LNCaP clone FGC (cell line): ENCODE measurements at places on chromosomes 6 and 20.

DNA sequence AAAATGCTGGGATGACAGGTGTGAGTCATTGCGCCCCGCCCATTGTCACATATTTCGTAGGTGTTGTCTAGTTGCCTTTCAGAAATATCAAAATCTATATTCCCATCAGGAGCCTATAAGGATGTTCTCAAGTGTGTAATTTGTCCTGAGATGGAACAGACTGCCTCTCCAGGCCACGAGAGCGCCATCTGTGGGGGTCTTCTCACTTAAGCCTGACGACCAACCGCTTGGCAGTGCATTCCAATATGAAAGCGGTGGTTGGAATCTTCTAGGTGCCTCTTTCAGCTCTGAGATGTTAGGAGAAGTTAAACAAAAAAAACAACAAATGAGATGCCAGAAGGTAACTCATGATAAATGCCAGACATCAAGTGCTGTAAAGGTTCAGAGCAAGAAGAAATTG, 488.5 kb downstream of the QKI start:
- DNase-seq, result no peak

DNA sequence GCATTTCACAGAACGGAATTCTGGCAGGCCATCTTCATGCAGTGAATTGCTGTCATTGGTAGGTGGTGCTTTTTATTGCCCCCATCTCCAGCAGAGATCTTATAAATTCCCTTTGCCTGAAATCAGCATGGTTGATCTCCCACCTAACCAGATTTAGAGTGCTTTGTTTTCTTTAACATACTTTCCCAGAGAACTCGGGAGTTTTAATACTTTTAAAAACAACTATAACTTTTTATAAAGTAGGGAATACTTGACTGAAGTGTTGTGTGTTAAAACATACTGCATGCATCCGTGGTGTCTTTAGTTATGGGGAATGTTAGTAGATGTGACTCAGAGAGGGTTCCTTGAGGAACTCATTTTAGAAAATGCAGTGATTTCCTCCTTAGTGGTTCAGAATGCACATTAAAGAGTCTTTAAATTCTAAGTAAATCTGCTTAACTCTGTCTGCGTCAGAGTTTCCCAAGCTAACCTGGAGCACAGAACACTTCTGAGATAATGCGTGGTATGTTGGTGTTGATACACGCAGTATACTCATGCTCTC, 54.9 kb downstream of the AKAP12 start:
- DNase-seq, result no peak

- DNase-seq, result no peak
Observed at GRCh38 chr20:21684671-21685070, 20.8 kb upstream of the PAX1 start.

DNA sequence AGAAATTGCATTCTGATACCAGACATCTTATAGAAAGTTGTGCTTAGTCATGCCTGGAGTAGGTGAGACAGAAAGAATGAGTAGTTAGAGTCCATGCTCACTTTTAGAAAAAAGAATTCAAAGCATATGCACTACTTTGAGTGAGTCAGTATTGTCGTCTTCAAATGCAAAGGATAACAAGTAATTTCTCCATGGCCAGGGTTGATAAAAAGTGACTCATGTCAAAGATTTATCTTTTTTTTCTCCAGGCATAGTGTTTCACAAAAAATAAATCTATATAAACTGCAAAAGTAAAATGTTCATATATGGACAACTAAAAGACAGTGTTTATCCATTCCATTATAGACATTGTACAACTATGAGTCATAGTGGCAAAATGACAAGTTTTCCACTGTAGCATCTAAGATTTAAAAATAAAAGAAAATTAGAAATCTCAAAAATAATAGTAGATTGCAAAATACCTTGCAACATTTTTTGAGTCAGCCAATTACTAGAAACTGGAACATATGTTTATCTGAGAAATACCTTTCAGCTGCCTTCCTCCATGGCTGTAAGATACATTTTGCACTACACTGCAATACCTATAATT, 329.6 kb downstream of the GRIK2 start:
- no peak for DNase-seq

- no peak for DNase-seq
Observed at GRCh38 chr20:24118034-24118433, 129.5 kb upstream of the GGTLC1 start.

GRCh38 chr6:15575357-15576033, 87.3 kb downstream of the DTNBP1 start:
- DNase-seq, result no peak

- DNase-seq, result peak; percentile 71
Observed at GRCh38 chr6:12068899-12069557, 56.9 kb downstream of the HIVEP1 start.

DNA sequence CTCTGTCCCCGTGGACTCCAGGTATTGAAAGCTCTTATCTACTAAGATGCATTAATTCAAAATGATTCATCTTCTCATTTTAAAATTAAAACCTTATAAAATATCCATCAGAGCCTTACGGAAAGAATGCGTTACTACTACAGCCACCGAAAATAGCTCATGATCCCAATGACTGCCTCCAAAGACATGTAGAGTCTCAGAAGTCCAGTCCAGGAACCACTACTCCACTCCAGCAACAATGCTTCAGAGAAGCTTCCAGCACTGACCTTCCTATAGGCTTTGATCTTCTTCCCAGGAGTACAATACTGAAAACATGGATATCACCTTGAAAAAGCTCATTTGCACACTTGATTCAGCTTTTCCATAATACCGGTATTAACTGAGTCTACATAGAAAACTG, 94.3 kb downstream of the CHD6 start:
- DNase-seq, result no peak

GRCh38 chr6:10621213-10621612, 73.2 kb downstream of the C6orf52 start:
- no peak for DNase-seq

- no peak for DNase-seq
Observed at GRCh38 chr6:157634546-157634945, 188.5 kb upstream of the SNX9 start.

- no peak for DNase-seq
Observed at GRCh38 chr6:132300323-132300949, 100.8 kb downstream of the MOXD1 start.

GRCh38 chr6:41818271-41819054, 31.0 kb downstream of the TOMM6 start:
- DNase-seq, result no peak

DNA sequence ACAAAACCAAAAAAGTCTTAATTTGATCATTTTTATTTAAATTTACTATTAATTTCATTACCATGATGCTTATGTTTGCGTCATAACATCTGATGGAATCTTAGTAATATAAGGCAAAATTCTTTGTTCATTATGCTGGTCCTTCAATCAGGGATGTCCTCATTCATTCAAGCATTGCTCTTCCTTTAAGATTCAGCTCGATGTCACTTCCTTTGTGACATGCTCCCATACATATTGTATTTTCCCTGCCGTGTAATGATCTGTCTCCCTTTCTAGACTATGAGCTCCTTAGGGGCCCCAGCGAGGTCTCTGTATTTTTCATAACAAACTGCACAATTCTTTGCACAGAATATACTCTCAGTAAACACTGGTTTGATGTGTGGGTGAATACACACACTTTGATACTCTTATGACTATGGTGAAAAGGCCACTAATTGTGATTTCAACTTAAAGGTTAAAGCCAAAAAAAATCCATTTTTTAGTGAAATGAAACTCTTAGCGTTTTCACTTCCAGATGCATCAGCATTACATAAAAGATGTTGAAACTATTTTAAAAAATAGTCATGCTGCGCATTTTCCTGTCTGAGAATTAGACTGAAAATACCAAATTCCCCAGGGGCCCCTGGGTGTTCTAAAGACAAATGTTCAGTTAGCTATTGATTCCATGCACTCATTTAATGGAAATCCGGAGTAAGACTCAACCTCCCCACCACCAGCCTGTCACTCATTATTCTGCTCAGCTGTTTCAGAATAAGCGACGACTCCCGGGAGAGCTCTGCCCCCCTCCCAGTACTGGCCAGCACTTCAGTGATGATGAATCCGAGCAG, 169.7 kb downstream of the ATXN1 start:
- no peak for DNase-seq

GRCh38 chr6:130178692-130179091, 44.1 kb downstream of the SAMD3 start:
- no peak for DNase-seq

DNA sequence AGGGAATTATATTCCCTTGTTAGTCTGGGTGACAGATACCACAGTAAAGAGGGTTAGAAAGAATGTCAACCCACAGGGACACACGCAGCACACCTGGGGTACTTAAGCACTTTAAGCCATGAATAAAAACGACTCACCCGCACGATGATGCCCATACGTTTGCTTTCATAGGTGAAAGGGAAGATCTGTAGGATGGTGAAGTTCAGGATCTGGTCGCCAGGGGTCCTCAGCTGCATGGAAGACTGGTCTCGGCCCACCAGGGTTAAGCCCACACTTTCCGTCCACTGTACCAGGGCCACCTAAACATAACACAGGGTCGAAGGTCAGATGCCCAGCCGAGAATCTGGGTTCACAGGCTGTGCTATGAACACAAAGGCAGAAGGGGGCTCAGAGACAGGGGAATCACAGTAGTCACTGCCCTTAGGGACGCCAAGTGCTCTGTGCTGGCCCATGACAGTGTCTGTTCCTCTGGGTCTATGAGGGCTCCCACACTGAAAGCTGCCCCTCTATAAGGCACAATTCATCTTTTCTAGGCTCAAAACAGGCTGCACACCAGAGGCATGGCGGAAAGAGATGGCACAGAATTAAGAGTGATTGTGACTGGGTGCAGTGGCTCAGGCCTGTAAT, 96.8 kb upstream of the NFATC2 start:
- DNase-seq, result no peak

DNA sequence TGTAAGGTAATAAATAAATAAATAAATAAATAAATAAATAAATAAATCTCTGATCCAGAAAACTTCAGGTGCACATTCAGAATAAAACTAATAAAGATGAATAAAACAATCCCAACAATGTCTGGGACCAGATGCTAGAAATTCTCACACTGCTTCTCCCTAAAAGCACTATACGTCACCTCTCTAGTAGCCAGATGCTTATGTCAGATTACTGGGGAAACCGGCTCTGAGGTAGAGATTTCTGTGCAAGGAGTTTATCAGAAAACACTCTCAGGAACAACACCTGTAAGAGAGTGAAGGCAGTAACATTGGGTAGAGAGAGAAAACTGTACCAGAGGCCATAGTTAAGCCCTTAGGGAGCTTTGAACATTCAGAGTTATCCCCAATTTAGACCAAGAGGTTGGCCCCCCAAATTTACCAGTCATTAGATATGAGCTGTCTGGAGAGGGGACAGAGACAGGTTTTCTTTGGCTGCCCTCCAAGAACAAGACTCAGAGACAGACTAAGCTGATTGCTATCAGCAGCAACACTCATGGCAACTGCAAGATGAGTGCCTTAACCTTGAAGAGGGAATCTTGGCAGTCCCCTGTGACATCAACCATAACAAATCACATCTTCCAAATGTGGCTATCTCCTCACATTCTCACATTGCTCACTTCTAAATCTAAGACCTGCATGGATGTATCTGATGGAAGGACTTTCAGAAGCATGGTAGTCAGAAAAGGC, 151.2 kb upstream of the BMP5 start:
- no peak for DNase-seq

DNA sequence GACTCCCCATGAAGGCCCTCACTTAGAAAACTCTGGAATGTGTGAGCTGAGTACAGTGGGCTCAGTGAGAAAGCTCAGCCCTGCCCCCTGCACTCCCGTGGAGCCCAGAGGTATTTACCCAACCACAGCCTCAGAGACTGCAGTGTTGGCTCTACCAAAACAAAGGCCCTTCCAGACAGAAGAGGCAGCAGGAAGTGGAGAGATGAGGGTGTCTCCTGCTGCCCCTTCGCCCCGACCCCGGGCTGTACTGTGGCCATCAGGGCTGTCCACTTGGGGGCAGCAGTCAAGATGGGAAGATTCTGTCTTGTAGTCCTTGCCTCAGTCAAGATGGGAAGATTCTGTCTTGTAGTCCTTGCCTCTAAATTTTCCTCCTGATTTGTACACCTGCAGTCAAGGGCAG, 341.3 kb downstream of the TAF4 start:
- no peak for DNase-seq

GRCh38 chr6:137652961-137653705, 158.9 kb upstream of the OLIG3 start:
- DNase-seq, result no peak

- DNase-seq, result no peak
Observed at GRCh38 chr6:106114492-106114891, 28.4 kb downstream of the PRDM1 start.

DNA sequence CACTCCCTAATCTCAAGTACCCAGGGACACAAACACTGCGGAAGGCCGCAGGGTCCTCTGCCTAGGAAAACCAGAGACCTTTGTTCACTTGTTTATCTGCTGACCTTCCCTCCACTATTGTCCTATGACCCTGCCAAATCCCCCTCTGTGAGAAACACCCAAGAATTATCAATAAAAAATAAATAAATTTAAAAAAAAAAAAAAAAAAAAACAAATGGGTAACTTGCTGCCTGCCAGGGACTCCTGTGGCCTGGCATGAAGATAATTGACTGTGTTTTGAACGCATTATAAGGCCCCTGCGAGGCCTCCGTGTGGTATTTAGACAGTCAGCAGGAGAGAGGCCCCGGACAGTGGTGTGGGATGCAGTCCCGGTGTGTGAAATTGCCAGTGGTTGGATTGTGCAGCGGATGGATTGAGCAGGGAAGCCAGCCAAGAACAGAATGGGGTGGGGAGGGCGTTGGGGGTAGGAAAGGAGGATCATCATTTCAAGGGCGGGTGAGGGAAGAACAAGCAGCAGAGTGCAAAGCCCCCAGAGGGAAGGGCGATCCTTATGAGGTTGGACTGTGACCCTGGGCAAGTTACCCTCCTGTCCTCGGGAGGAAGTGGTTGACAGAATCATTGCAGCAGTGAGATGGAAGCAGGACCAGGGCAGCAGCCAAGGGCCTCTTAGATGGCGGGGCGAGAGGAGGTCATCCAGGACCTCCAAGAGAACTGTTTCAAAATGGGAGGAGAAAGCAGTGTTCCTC, 43.3 kb downstream of the PPARD start:
- DNase-seq, result no peak

GRCh38 chr6:116858060-116858459, 19.0 kb upstream of the RFX6 start:
- DNase-seq, result no peak

DNA sequence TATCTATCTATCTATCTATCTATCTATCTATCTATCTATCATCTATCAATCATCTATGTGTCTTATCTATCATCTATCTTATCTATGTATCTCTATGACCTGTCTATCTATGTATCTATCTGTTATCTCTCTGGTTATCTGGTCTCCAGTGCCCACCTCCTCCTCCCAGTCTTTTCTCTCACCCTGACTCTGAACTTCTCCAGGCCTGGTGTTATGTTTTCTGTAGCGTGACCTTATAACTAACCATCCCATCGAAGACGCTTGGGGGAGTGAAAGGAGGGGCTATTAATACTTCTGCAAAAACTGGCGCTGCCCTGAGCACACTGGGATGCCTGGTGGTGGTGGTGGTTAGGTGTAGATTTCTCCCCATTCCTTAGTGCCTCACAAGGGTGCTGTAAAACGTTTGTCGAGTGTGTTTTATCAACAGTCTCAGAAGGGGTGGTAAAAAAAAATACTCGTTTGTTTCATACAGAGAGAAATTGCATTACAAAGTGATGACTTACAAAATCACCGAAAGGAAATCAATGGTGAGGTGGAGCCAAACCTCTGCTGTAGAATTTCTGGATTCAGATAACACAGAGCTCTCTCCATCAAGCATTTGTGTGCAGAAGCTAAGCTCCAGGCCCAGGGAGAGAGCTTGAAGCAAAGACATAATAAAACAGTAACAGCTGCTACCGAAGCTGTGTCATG, 156.2 kb downstream of the BCAS1 start:
- no peak for DNase-seq

- DNase-seq, result no peak
Observed at GRCh38 chr6:169668203-169668847, 33.5 kb downstream of the WDR27 start.

- no peak for DNase-seq
Observed at GRCh38 chr6:111857674-111858337, 15.4 kb downstream of the FYN start.
